Stimulated activated CD4-positive, alpha-beta T cell treated with anti-CD3 and anti-CD28 coated beads, Interleukin-2, amount 100 ng/mL, for 48 hours (primary cell): ENCODE measurements at places on chromosomes 2 and 18.
A peak's percentile ranks its signal among the peaks of the same experiment; 100 is the strongest.

GRCh38 chr2:160731415-160731814 lies 237.8 kb upstream of the RBMS1 start:
- DNase-seq = no peak

- DNase-seq = peak; percentile 73
Measured at GRCh38 chr2:9703085-9703678, 72.4 kb upstream of the YWHAQ start.

DNA sequence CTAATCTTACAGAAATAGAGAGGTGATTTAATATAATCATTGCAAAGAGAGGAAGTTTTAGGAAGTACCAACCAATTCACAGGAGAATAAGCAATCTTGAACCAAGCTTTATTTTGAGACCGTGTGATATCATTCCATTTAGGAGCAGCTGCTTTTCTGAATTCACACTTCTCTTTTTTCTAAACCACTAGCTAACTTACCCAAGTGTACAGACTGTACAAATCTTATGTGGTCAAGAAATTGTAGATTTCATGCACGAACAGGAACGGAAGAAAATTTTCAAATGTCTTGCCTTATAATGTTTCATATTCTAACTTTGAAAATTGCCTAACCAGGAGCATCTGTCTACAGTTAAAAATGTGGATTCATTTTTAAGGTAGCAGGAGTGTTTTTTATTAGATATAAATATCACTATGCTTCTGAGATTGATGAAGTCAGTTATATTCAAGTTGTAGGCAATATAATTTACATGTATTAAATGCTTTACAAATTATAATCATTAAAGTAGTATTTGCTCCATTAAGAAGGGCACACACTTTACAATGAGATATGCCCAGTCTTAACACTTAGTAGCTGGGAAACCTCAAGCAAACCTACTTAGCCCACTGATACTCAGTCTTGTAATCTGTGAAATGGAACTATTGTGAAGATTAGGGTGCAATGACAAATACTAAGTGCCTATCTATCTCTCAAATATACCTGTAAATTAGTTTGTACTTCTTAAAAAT lies 302.2 kb upstream of the STON1 start:
- DNase-seq = no peak

- DNase-seq = no peak
Measured at GRCh38 chr2:78408795-78409118, 616.7 kb upstream of the REG3G start.

- DNase-seq = no peak
Measured at GRCh38 chr18:13359210-13359609, 140.7 kb downstream of the LDLRAD4 start.

DNA sequence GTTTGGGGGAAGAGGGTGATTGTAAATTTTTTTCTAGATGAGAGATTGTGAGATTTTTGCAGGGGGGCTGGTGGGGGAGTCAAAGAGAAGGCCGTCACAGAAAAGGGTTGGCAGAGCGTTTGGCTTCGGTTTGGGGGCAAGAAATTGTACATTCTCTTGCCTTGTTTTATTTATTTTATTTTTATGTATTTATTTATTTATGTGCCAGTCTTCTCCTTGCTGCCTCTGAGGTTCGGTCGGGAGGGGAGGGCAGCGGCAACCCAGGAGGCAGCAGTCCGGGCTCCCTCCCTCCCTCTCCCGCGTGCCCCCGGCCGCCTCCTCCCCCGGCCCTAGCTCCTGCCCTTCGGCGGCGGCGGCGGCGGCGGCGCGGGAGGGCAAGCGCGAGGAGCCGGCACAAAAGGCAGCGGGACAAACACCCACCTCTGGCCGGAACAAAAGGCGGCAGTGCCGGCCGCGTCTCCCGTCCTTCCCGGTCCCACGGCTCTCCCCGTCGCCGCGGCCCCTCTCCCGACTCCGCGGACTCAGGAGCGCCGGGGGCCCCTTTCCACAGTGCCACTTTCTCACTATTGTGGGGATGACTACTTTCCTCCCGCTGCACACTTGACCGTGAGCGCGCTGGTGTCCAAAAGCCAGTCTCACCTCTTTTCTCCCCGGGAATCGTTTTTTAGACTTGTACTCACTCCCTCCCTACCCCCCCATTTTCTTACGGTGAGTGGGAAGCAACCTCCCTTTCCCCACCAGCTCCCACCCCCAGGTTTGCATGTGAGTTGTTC lies 1.2 kb downstream of the BCL11A start:
- DNase-seq = no peak

DNA sequence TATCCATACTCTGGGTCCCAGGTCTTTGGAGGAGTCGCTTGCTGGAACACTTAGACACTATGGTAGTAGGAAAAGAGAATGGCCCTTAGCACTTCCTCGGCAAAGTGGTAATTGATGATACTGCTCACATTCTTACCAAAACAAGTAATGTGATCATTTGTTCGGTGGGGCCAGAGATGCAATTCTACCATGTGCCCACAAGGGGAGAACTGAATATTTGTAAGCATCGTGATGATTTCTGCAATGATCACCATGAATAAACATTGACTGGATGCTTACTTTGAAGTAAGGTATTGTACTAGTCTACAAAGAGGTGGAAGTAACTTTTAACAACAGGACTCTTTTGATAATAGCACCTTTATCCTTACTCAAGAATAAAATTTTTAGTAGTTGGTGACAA lies 109.7 kb downstream of the CD8B2 start:
- no peak for DNase-seq

DNA sequence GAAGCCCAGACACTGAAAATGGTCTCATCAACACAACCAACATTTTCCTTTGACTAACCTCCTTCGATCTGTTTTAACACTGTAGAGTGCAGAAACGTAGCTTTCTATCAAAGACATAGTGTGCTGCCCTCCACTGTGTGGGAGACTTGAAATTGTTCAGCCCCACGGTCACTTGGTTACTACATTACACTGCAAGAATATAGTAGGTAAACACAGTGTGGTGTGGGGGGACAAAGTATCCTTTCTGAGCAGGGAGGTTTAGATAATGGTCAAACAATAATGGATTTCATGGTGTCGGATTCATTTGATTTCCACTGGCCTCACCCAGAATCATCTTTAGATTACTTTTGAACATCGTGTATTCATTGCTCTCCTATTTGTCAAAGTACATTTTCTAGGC lies 181.0 kb downstream of the ERBB4 start:
- no peak for DNase-seq

DNA sequence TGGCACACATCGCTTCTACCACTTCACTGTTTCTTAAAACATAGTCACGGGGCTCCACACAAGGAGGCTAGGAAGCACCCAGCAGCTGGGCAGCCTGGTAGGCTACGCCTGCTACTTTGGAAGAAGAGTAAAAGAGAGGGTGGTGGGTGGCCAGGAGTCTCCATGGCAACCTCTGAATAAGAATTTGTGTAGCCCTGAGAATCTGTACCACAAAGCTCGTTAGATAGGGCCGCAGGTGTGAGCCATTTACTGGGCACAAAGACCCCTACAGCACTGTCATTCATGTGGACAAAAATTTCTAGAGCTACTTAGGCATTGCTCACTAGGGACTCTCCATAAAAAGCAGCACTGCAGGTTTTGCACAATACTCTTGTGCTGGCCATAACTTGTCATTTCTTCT lies 166.4 kb upstream of the MSH6 start:
- no peak for DNase-seq

DNA sequence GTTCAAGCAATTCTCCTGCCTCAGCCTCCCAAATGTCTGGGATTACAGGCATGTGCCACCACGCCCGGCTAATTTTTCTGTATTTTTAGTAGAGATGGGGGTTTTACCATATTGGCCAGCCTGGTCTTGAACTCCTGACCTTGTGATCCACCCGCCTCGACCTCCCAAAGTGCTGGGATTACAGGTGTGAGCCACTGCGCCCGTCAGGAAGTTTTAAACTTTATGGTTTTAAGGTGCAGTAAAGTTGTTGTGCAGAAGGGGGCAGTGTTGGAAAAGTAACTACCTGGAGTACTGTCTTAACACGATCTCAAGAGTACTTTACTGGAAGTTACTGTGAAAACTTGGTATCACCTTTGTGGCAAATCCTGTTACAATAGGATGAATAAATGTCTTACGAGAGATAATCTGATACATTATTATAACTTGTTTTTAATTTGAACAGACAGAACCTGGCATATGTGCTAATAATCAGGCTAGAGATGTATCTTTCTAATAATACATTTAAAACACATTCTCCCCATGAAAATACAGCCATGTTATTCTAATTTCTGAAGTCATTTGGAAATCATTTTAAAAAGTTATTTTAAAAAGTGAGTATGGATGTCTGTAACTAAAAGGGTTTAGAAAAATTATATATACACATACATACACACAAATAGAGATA lies 10.8 kb downstream of the SPDYA start:
- DNase-seq = peak; percentile 73

- no peak for DNase-seq
Measured at GRCh38 chr18:31487246-31488015, 10.5 kb upstream of the DSG2 start.

GRCh38 chr2:38808677-38809076 lies 30.7 kb downstream of the GEMIN6 start:
- no peak for DNase-seq

DNA sequence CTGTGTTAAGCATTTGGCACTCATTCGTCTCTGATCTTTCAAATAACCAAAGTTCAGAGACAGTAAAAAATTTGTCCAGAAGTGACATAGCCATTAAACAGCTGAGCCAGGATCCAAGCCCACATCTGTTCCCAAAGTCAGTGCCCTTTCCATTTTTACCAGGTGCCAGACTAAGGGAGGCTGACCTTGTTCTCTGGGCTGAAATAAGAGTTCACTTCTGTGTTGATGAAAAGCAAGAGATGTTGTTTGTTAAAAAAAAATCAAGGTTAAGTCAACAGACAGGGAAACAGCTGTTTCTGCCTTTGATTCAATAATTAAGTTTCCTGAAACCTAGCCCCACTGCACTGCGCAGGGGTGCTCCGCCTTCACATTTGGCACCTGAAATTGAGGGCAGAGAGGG lies 117.1 kb downstream of the PRKRA start:
- DNase-seq = no peak

DNA sequence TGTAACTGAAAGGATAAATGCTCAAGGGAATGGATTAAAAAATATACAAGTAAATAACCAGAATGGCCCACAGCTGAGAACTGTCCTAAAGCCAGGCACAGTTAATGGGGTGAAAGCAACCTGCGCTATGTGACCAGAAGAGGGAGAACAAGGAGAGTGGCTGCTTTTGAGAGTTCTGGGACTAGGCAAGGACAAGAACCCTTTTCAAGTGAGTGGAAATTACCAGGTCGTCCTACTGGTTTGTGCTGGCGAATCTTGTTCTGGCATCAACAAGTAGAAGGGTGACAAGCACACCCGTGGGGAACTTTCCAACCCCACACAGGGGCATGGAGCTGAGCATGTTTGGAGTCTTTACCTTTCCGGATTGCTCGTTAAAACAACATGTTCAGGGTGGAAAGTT lies 82.8 kb downstream of the TMEM17 start:
- DNase-seq = no peak

GRCh38 chr2:217467331-217467730 lies 535.5 kb downstream of the TNS1 start:
- no peak for DNase-seq

GRCh38 chr2:46929612-46930011 lies 14.0 kb upstream of the MCFD2 start:
- no peak for DNase-seq

DNA sequence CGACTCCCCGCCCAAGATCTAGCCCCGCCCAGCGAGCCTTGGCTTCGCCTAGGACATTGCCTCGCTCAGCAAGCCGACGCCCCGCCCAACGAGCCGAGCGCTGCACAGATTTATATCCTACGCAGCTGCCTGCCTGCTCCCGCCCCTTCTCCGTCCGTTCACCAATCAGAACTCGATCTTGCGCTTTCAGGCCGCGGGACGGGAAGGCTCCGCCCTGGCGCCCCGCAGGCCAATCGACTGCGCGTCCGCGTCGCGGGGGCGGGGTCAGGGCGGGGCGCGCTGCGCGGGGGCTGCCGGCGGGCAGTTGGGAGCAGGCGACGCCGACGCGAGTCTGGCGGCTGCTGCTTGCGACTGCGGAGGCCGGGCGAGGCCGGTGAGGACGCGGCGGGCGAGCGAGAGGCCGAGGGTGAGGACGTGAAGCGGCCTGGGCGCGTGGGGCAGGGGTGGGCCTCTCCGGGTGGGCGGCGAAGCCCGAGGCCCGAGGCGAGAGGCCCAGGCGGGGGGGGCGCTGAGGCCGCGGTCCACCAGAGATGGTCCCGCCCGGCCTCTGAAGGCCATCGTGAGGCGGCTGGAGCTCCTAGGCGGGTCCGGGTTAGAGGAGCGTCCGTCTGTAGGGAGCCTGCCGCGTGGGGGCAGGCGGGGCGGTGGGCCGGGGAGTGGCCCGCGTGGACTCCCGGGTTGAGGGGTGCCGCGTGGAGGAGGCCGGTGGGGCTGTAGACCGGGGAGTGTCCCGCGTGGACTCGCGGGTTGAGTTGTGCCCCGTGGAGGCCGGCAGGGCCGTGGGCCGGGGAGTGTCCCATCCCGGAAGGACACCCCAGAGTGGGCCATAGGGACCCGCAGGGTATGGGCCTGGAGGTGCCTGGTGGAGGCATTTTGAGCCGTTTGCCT lies at the start of gene FARP2:
Gene FARP2 (plus strand): TSS at position 303 of the 888 bp plus-strand sequence. CDS start 16,823 bp downstream, outside the sequence.
- DNase-seq = peak; percentile 91

DNA sequence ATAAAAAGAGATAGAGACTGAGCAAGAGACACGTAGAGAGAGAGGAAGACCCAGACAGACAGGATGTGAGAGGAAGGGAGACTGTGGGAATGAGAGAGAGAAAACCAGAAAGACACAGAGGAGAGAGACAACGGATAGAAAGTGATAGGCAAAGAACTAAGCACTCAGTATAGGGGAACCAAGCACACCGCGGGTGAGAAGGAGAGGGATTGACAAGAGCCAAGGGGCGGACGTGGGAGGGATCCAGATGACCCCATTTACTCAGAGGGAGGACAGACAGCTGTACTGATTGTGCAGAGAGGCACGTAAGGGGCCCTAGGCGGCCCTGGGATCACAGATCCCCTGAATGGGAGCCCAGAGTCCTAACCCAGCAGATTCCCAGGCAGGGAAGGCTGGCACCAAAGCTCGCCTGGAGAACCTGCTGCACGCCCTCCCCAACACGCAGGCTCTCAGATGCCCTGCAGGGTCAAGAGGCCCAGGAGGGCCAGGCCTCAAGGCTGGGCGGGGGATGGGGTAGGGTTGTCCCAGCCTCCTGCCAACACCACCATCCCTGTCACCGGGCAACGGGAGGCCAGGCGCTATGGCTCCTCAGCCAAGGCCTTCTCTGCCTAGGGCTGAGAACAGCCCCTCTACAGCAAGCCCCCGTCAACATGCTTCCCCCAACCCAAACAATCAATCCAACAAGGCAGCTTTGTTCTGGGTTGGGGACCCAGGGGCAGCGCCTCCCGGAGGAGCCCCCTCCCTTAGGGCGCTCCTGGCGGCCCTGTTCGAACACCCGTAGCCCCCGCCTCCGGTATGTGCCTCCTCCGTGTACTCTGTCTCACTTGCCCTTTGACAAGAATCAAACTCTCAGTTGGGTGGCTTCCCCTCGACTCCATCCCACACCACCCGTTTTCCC lies 579 bp downstream of the LOXL3 start:
- DNase-seq = no peak
